ENCODE measurements at places on chromosomes 2 and 18.
A peak's percentile ranks its signal among the peaks of the same experiment; 100 is the strongest.

DNA sequence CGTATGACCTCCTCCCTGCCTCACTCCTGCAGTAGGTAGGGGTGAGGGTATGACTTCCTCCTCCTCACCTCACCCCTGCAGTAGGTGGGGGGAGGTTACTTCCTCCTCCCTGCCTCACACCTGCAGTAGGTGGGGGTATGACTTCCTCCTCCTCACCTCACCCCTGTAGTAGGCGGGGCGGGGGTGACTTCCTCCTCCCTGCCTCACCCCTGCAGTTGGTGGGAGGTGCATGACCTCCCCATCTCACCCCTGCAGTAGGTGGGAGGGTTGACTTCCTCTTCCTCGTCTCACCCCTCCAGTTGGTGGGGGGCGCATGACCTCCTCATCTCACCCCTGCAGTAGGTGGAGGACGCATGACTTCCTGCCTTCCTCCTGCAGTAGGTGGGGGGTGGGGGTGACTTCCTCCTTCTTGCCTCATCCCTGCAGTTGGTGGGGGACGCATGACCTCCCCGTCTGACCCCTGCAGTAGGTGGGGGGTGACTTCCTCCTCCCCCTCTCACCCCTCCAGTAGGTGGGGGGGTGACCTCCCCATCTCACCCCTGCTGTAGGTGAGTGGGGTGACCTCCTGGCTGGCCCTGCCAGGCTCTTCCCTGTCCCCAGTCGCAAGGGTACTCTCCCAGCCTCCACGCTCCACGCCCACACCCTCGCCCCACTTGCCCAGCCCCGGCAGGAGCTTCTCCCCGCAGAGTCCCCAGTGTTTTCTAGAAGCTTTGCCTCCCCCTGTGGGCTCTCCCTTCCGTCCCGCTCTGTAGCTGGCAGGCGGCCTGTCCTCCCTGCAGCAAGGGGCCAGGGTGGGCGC, 39.3 kb downstream of the TSHZ1 start:
- DNase-seq = peak; percentile 9

- DNase-seq = no peak
Observed at GRCh38 chr2:66794551-66794950, 359.6 kb downstream of the MEIS1 start.

GRCh38 chr2:10554961-10555809, 107.1 kb upstream of the ODC1 start:
- DNase-seq = no peak

DNA sequence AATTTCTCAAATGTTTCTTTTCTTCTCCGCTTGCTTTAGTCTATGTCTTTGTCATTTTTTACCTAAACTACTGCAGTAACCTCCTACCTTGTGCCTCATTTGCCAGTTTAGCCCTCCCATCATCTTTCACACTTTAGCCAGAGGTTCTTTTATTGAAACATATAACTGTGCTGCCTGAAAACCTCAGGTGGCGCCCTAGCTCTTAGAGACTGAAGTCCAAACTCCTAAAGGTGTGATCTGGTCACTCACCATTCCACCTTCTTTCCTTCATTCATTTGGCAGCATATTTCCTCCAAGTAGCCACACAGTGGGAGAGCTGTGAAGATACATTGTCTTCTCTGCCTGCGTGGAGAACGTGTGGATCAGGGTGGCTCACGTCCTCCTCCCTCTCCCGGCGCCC, 98.2 kb upstream of the MAPRE2 start:
- DNase-seq = no peak

- DNase-seq = peak; percentile 62
Observed at GRCh38 chr2:219254590-219255201, 978 bp upstream of the TUBA4A start.

DNA sequence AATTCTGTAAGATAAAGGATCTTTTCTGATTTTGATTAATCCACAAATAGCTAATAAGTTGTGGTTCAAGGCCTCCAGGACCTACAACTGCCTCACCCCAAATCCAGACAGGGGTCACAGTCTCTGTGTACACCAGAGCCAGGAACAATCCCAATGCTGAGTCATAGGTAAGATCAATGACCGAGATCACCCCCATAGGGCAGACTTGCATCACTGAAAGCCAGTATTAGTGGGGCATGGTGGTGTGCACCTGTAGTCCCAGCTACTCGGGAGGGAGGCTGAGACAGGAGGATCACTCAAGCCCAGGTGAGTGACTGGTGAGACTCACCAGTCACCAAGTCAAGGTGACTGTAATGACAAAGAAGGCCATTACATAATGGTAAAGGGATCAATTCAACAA, 12.9 kb downstream of the PARD6G start:
- DNase-seq = no peak

- DNase-seq = no peak
Observed at GRCh38 chr2:237598468-237599208, 8.1 kb upstream of the RAB17 start.

GRCh38 chr2:103484906-103485305, 723.1 kb downstream of the TMEM182 start:
- no peak for DNase-seq

DNA sequence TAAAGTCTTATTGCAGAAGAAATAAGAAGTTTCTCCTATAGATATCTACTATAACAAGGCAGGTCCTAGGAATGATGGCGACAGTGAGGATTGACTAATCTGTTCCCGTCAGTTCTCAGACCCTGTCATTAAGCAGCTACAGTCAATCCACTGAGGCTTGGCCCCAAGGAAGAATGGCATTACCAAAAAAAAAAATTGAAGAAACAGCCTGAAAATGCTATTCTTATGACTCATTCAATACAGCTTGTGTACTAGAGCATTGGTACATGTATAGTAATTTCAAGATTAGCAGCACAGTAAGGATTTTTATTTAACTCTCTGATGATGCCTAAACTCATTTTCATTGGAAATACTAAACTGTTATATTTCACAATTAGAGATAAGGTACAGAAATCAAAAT, 1096.1 kb upstream of the NXPH2 start:
- DNase-seq = no peak

GRCh38 chr18:66900837-66901236, 296.9 kb upstream of the CDH19 start:
- DNase-seq = no peak

DNA sequence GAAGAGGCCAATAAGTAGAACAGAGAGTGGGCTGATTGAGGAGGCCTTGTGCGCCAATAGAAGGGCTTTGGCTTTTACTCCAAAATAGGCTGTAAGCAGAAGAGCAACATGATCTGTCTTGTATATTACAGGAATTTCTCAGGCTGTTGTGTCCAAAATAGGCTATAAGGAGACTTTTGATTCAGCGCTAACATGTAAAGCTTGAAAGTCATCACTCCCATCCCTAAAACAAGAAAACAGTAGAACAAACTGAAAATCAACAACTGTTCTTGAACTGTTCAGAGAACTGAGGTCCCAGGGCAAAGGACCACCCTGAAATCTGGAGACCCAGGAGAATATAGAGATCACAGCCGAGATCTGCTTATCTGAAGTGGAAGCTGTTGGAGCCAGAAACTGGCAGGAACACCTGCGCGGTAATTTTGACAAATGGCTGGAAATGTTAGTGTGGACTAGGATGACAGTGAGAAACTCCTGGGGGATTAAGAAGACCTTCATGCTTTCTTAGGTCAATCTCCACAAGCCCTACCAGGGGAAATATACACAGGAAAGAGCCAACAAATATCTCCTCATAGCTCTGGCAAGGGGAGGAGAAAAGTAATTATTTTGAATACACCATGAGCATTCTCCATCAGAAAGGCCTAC, 258.6 kb downstream of the RBM43 start:
- no peak for DNase-seq

DNA sequence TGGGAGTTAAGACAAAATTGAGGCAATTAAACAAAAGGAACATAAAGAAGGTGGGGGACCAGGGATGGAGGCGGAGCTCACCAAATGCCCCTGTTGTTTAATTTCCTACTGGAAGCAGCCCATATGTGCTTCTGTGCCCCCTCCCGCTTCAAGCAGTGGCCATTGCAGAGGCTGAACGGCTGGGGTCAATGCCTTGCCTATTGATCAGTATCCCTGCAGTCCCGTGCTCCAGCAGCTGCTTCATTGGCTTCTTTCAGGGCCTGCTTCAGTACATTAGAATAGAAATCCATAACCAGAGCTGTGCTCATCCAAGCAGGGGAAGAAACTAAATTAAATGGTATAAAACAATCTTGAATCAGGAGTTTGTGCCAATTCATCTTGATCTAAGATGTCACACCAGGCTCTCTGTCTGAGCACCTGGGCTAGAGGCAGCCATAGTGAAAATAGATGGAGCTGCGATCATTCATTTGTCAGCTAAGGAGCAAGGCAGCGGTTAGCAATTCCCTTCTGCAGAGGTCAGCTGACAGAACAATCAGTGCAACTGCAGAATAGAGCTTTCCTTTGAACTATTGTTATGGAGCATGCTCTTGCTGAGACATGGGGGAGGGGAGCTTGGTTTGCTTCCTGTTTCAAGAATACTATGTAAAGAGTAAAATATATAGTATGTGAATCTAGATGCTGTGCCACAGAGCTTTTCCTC, 222.4 kb downstream of the WDR7 start:
- DNase-seq = no peak

DNA sequence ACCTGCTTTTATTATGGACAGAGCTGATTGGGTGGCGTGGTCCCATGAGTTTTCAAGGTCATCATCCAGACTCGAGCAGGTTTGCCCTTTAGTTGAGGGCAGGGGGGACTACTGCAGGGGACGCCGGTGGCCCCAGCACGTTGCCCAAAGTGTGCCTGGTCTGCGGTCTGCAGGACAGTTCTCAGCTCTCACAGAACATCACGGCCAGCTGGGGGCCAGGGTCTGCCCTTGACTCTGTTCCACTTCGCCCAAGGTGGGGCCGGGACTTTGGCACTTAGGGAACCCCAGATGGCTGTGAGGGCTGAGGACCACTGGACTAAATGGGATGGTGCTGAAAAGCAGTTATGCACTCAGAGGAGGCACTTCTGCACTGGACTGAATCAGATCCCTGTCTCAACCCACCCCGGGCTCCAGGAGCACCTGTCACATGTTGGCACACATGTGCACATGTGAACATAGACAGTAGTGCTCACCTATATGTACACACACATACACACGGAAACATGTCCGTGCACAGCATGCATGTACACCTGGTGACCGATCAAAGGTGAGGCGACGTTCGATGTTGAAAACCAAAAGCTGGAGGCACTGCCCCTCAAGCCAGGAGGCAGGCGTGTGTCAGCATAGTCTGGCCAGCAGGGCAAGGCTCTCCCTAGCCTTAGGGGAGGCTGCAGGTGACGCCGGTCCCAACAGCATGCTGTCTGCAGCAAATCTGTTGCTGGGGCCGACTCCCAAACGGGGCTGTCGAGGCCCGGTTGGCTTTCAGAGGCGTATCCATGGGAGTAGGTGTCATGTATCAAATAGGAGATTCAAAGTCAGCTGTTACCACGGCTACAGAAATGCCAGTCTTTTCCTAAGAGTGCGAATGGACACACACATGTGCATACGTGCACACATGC, 10.2 kb downstream of the ANO7 start:
- no peak for DNase-seq
